ENCODE measurements at places on chromosomes 5 and 9. TPM values are rescaled to one million over a fixed set of nuclear protein-coding genes. Genes with fewer than 3 reads are reported as not detected.
A peak's percentile ranks its signal among the peaks of the same experiment; 100 is the strongest.

GRCh38 chr9:84330246-84330645, 10.3 kb downstream of the SLC28A3 start:
- H3K27me3 ChIP-seq: no peaks in the 10 kb centered on the region
- H3K36me3 ChIP-seq: no peaks in the 10 kb centered on the region
- H3K4me3 ChIP-seq: no peak overlapping the region
- H3K27ac ChIP-seq: no peak overlapping the region

DNA sequence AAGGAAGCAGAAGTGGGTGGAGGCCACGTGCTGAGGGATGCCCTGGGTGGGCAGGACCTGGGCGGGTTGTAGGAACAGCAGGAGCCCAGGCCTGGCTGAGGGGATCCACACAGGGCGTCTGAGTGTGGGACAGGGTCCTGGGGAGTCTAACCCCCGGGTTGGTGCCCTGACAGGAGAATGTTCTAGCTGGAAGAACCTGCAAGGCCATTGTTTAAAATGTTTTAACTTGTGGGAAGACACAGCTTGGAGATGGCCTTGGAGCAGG, 33.9 kb upstream of the SUSD3 start:
- peaks cover 21% of the 10 kb centered on the region for H3K27me3 ChIP-seq
- no peak overlapping the region for H3K4me3 ChIP-seq
- DNase-seq: no peak
- H3K27ac ChIP-seq: no peak overlapping the region
- H3K4me1 ChIP-seq: no peaks in the 10 kb centered on the region

- no peak overlapping the region for H3K27ac ChIP-seq
- H3K36me3 ChIP-seq: no peaks in the 10 kb centered on the region
- no peak for DNase-seq
- H3K27me3 ChIP-seq: no peaks in the 10 kb centered on the region
- no peak overlapping the region for H3K4me3 ChIP-seq
Observed at GRCh38 chr9:4786599-4786998, 6.1 kb upstream of the RCL1 start.

The OMD gene
- not detected for polyA plus RNA-seq

The RMI1 gene
- polyA plus RNA-seq: 6.0 TPM

- H3K27me3 ChIP-seq: peaks cover 7% of the 10 kb centered on the region
- H3K27ac ChIP-seq: no peak overlapping the region
- no peak overlapping the region for H3K4me3 ChIP-seq
- H3K4me1 ChIP-seq: no peaks in the 10 kb centered on the region
- no peak for DNase-seq
Observed at GRCh38 chr5:157566902-157567489, 8.6 kb downstream of the ADAM19 start.

The PLAC8L1 gene
- polyA plus RNA-seq: not detected

GRCh38 chr5:588406-588995, 23.6 kb upstream of the CEP72 start:
- no peak overlapping the region for H3K4me3 ChIP-seq
- no peak overlapping the region for H3K27ac ChIP-seq
- no peaks in the 10 kb centered on the region for H3K4me1 ChIP-seq

The SV2C gene
- polyA plus RNA-seq: not detected

- no peak overlapping the region for H3K27ac ChIP-seq
- no peak overlapping the region for H3K4me3 ChIP-seq
- peaks cover 81% of the 10 kb centered on the region for H3K27me3 ChIP-seq
- DNase-seq: no peak
- no peaks in the 10 kb centered on the region for H3K4me1 ChIP-seq
Observed at GRCh38 chr9:133643362-133643755, 7.2 kb downstream of the DBH start.

DNA sequence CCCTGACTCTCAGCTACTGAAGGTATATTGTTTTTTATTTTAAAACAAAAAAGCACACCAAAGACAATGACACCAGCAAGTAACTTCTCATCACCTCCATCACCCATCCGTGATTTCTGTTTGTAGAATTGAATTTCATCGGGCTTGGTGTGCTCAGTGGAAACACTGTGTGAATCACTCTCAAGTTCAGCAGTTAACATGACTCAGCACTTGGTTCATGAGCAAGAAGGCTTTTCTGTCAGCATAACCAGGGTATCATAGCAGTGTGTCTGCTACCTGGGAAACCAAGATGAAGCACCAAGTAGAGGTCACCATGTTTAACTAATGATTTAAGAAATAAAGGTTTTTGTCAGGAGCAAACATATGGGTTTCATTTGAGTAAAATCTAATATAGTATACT, 123.7 kb downstream of the INSYN2B start:
- H3K36me3 ChIP-seq: no peaks in the 10 kb centered on the region
- H3K27me3 ChIP-seq: no peaks in the 10 kb centered on the region
- no peak overlapping the region for H3K4me3 ChIP-seq
- no peak overlapping the region for H3K27ac ChIP-seq
- no peaks in the 10 kb centered on the region for H3K4me1 ChIP-seq
- DNase-seq: peak; percentile 20

- no peak for DNase-seq
- no peaks in the 10 kb centered on the region for H3K27me3 ChIP-seq
- no peaks in the 10 kb centered on the region for H3K36me3 ChIP-seq
- no peak overlapping the region for H3K27ac ChIP-seq
Observed at GRCh38 chr9:35135988-35136387, 20.3 kb upstream of the ATOSB start.

GRCh38 chr5:20476016-20476415, 488.0 kb upstream of the CDH18 start:
- no peaks in the 10 kb centered on the region for H3K4me1 ChIP-seq
- no peaks in the 10 kb centered on the region for H3K36me3 ChIP-seq
- DNase-seq: no peak
- no peaks in the 10 kb centered on the region for H3K27me3 ChIP-seq

The OR1L1 gene
- polyA plus RNA-seq: not detected

GRCh38 chr5:113572716-113573115, 59.2 kb downstream of the YTHDC2 start:
- no peaks in the 10 kb centered on the region for H3K27me3 ChIP-seq
- no peak for DNase-seq
- peaks cover 35% of the 10 kb centered on the region for H3K36me3 ChIP-seq
- H3K4me3 ChIP-seq: no peak overlapping the region

DNA sequence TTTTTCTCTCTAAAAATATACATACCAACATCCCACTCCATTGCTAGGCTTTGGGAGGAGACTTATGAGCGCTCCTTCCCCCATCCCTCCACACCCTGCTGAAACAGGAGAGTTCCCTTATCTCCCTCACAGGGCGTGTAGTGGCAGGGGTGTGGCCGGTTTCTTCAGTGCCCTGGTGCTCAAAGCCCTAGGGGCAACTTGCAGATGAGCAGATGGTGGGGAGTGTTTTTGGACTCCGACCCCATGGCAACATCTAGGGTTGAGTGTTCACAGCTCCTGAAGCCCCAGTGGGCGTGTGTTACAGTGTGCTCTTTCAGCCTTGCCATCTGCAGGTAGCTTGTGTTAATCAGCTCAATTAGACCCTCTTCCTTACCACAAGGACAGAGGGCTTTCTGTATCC, 409.5 kb downstream of the MAT2B start:
- no peaks in the 10 kb centered on the region for H3K36me3 ChIP-seq
- H3K27me3 ChIP-seq: no peaks in the 10 kb centered on the region
- no peaks in the 10 kb centered on the region for H3K4me1 ChIP-seq
- DNase-seq: no peak

- no peaks in the 10 kb centered on the region for H3K27me3 ChIP-seq
- H3K27ac ChIP-seq: no peak overlapping the region
- H3K36me3 ChIP-seq: no peaks in the 10 kb centered on the region
Observed at GRCh38 chr9:18710065-18710464, 236.1 kb downstream of the ADAMTSL1 start.

GRCh38 chr5:177497292-177498012, at the start of gene PDLIM7:
Gene PDLIM7 (minus strand): TSS chr5:177497604. CDS start chr5:177496512, 1,092 bp downstream.
- peaks cover 35% of the 10 kb centered on the region for H3K36me3 ChIP-seq
- DNase-seq: peak; percentile 99
- peaks cover 85% of the 10 kb centered on the region for H3K4me1 ChIP-seq
- no peaks in the 10 kb centered on the region for H3K27me3 ChIP-seq

The TIMD4 gene
- not detected for polyA plus RNA-seq

The SLC2A8 gene
- polyA plus RNA-seq: 10.4 TPM

The FAM153A gene
- polyA plus RNA-seq: not detected

The PDLIM4 gene
- polyA plus RNA-seq: 14.0 TPM

The RAI14 gene
- 82.5 TPM for polyA plus RNA-seq

GRCh38 chr9:69121155-69122081, 52.7 kb upstream of the TJP2 start:
- no peak overlapping the region for H3K4me3 ChIP-seq
- DNase-seq: no peak
- H3K27me3 ChIP-seq: no peaks in the 10 kb centered on the region
- H3K27ac ChIP-seq: no peak overlapping the region
- no peaks in the 10 kb centered on the region for H3K4me1 ChIP-seq

GRCh38 chr9:135185060-135185459, 97.6 kb downstream of the OLFM1 start:
- peaks cover 60% of the 10 kb centered on the region for H3K27me3 ChIP-seq
- peaks cover 5% of the 10 kb centered on the region for H3K4me1 ChIP-seq
- DNase-seq: peak; percentile 39
- H3K27ac ChIP-seq: no peak overlapping the region
- no peaks in the 10 kb centered on the region for H3K36me3 ChIP-seq
- no peak overlapping the region for H3K4me3 ChIP-seq

The AJM1 gene
- 3.7 TPM for polyA plus RNA-seq

The PCDHGA12 gene
- polyA plus RNA-seq: not detected

The SELENOP gene
- polyA plus RNA-seq: 5.6 TPM

The PCDHGA8 gene
- 0.13 TPM for polyA plus RNA-seq

DNA sequence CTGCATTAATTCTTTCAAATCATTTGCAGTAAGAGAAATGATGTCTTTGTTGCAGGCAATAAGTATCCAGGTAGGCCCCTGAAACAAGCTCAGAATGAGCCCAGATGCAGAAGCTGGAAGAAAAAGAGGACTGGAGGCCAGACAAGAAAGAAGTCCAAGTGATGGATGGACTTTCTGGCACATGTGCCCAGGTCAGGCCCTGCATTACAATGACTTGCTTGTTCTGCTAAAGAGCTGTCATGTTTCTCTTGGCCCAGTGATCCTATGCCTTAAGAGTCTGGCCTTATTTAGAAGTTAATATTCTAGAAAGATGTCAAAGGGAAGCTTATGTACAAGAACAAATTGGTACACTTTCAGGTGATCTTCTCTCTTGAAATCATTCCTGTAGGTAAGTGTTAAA, 64.8 kb downstream of the DPYSL3 start:
- H3K4me1 ChIP-seq: no peaks in the 10 kb centered on the region
- no peak overlapping the region for H3K27ac ChIP-seq
- H3K4me3 ChIP-seq: no peak overlapping the region
- no peaks in the 10 kb centered on the region for H3K36me3 ChIP-seq
- no peaks in the 10 kb centered on the region for H3K27me3 ChIP-seq

DNA sequence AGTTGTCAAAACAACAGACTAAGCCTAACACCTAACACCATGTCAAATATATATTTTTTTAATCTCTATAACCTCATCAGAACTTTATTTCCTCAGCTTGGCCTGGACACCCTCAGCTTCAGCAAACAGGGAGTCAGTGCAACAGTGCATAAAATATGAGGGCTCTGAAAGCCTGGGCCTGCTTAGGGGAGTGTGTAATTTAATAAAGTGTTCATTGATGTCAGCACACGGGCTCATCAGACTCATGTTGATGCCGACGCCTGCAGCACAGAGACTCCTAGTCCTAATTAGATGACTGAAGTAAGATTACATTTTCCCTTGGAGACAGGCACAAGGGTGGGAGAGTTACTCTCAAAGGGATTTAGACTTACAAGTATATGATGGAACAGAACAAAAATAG, 37.8 kb downstream of the CDH10 start:
- H3K4me1 ChIP-seq: no peaks in the 10 kb centered on the region
- H3K4me3 ChIP-seq: no peak overlapping the region
- H3K36me3 ChIP-seq: no peaks in the 10 kb centered on the region
- no peak overlapping the region for H3K27ac ChIP-seq

The WHRN gene
- polyA plus RNA-seq: 10.4 TPM

The SPRY4 gene
- 14.9 TPM for polyA plus RNA-seq

DNA sequence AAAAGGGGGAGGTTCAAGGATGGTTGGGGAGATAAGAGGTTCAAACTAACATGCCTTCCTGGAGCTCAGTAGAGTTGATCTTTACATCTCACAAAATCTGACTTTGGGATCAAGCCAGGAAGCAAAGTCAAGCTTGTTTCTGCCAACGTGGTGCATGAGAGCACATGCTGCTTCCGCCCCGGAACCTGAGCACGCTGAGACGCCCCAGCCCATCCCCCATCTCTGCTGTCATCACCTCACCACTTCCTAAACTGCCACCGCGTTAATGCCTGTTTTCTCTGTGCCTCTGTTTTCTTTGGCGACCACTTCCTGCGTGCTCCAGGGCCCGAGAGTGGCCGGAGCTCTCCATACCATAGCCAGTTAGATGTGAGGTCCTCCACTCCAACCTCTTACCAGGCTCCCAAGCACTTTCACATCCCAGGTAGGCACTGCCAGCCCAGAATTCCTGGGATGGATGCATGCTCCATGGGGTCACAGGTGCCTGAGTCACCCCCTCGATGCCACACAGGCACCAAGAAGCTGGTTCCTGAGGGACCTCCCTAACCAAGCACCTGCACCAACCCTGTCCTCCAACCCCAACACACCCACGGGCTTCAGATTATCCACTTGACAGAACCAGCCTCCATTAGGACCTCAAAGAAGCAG, 31.2 kb upstream of the AFAP1L1 start:
- no peaks in the 10 kb centered on the region for H3K36me3 ChIP-seq
- H3K4me1 ChIP-seq: no peaks in the 10 kb centered on the region
- no peak overlapping the region for H3K27ac ChIP-seq
- no peak overlapping the region for H3K4me3 ChIP-seq
- DNase-seq: no peak

- H3K4me3 ChIP-seq: no peak overlapping the region
- H3K27me3 ChIP-seq: peaks cover 9% of the 10 kb centered on the region
- no peak overlapping the region for H3K27ac ChIP-seq
- peaks cover 4% of the 10 kb centered on the region for H3K4me1 ChIP-seq
Observed at GRCh38 chr9:109534151-109534550, 36.0 kb upstream of the PTPN3 start.

The PCDHGA10 gene
- polyA plus RNA-seq: 0.01 TPM

The AK8 gene
- polyA plus RNA-seq: not detected

The RASGEF1C gene
- polyA plus RNA-seq: 0.47 TPM

DNA sequence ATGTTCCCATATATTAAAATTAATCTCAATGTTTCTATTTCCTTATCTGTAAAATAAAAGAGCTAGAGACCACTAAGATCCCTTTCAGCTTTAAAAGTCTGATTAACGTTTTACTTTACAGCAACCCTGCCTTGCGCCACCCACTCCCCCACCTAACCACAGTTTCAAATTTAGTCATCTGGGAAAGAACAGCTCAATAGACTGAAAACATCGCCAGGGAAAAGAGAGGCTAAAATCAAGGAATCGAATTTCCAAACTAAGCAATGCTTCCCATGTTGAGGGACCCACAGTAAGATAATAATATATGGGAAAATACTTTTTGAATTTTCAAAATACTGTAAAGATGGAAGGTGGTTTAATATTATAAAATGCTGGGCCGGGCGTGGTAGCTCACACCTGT, 6.6 kb downstream of the SAXO1 start:
- H3K27ac ChIP-seq: no peak overlapping the region
- no peak overlapping the region for H3K4me3 ChIP-seq
- H3K4me1 ChIP-seq: no peaks in the 10 kb centered on the region
- H3K27me3 ChIP-seq: no peaks in the 10 kb centered on the region
- no peak for DNase-seq
- H3K36me3 ChIP-seq: no peaks in the 10 kb centered on the region

GRCh38 chr9:115951977-115952376, 201.6 kb upstream of the PAPPA start:
- H3K27me3 ChIP-seq: no peaks in the 10 kb centered on the region
- H3K27ac ChIP-seq: no peak overlapping the region
- no peaks in the 10 kb centered on the region for H3K4me1 ChIP-seq

The SARDH gene
- not detected for polyA plus RNA-seq

GRCh38 chr9:101791938-101792337, 53.5 kb upstream of the GRIN3A start:
- no peak overlapping the region for H3K4me3 ChIP-seq
- H3K27me3 ChIP-seq: no peaks in the 10 kb centered on the region
- no peaks in the 10 kb centered on the region for H3K4me1 ChIP-seq

The PLPP7 gene
- 0.86 TPM for polyA plus RNA-seq

Measured in K562 (cell line).